ENCODE measurements at places on chromosomes 2 and 18.

- DNase-seq: no peak
Observed at GRCh38 chr2:195016841-195017240, 640.2 kb upstream of the SLC39A10 start.

DNA sequence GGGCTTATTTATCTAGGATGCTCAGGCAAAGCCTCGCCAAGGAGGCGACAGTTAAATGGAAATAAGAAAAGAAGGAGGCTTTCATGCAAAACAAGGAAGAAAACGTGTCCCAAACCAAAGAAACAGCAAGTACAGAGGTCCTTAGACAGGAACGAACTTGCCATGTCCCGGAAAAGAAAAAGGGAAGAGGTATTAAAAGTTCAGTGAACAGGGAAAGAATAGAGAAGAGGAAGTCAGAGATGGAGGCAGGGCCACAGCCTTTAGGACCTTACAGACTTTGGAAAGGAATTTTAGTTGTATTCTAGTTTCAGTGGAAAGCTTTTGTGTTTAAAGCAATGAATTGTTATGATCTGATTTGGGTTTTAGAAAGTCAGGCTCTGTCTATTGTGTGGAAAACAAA lies 22.1 kb downstream of the IKZF2 start:
- DNase-seq: no peak

DNA sequence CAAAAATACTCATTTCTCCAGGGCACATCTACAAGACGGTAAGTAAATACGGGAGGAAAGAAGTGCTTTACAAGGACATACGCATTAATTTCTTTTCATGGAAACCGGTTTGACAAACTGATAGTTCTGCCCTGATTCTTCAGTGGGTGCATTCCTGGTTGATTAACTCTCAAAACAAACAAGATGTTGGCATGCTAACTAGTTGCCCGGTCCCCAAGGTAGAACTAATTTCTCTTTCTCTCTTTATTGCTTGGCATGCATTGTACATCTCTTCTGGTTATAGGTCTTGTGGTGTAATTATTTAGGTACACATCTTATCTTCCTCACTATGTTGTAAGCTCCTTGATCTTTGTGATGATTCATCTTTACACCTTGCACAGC lies 46.9 kb upstream of the SPATS2L start:
- DNase-seq: no peak

- no peak for DNase-seq
Observed at GRCh38 chr2:85611217-85611704, 605 bp downstream of the C2orf68 start.

- no peak for DNase-seq
Observed at GRCh38 chr2:134362740-134363139, 108.9 kb downstream of the MGAT5 start.

- peak; percentile 29 for DNase-seq
Observed at GRCh38 chr2:178891265-178891958, 84.2 kb upstream of the TTN start.

DNA sequence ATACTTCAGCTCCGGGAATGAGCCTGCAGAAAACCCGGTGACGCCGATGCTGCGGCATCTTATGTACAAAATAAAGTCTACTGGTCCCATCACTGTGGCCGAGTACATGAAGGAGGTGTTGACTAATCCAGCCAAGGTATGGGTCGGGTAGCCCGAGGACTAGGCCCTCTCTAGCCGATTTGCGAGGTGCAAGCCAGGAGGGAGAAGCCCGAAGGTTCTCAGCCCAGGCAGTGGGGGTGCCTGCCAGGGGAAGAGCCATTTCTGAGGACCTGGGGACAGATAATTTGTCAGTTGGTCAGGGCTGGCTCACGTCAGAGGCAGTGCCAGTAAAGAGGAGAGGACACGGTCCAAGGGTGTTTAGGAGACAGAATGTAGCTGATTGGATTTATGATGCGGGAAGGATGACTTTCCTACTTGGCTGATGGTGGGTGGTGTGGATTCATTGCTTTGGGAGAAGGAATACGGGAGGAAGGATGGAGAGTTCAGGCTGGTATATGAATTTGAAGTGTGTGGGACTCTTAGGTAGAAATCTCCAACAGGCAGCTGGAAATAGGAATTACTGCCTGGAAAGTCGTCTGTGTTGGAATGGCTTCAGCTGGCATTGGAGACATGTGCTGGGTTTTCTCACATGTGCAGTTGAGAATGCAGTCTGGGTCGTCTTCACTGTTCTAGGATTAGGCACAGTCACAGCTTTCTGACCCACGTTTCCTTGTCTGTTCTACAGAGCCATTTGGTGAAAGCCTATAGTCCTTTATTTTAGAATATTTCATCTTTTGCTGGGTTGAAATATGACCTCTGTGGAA lies 874 bp downstream of the NDUFAF7 start:
- peak; percentile 3 for DNase-seq

DNA sequence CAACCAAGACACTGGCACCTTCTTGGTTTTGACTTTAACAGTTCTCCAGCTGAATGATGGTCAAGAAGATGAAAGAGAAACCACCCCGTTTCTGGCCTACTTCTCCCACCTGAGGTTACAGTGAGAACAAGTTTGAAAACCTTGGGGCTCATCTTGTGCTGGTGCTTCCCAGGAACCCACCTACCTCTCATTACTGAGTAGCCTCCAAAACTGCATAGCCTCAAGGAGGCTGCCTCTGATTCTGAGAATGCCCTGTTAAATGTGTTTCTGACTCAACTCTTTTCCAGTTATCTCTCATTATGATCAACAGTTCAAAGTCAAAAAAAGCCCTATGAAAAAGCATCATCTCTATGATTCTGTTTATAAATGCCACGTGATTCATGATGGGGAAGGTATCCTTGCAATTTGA lies 121.9 kb downstream of the CACNB4 start:
- DNase-seq: no peak

DNA sequence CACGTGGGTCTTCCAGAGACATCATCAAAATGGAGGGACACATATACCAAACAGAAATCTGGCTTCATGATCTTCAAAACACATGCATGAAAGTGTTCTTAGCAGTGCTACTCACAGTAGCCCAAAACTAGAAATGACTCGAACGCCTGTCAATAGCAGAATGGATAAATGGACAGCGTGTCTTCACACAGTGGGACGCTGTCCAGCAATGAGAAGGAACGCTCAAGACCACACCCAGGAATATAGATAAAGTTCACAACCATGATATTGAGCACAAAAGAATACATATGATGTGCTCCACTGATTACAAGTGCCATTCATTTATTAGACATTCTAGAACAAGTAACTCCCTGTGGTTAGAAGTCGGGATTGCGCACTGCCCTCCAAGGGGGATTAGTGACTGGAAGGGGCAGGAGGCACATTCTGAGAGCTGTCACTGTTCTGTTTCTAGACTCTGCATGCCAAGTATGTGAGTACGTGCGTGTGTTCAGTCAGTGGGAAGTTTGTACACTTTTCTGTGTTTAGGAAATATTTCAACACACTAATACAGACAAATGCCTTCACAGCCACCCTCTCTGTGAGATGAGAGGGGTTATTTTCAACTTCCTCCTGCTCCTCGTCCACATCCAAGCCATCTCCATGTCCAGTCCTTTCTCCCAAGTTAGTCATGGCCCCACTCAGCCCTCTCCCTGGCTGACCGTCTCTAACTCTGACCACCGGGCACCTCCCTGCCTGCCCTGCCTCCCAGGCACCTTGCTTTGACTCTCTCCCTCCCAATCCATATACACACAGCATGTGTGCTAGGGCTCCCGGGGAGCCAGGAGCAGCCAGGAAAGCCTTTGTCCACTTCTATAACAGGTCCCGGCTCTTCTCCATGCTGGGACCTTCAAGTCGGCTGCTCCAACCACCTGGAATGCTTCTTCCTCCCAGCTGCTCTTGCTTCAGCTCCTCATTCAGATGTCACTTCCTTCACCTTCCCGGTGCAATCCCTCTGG lies 26.9 kb upstream of the TNS1 start:
- DNase-seq: no peak

DNA sequence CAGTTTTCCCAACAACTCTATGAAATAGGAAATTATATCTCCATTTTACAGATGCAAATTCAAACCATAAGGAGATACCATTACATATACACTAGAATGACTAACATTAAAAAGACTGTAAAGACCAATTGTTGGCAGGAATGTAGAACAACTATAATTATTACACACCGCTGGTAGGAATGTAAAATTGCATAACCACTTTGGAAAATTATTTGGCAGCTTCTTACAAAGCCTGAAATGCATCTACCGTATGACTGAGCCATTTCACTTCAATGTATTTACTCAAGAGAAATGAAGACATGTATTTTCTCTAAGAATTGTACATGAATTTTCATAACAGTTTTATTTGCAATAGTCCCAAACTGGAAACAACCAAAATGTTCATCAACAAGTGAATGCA lies 189.1 kb upstream of the BCL2L11 start:
- DNase-seq: no peak

DNA sequence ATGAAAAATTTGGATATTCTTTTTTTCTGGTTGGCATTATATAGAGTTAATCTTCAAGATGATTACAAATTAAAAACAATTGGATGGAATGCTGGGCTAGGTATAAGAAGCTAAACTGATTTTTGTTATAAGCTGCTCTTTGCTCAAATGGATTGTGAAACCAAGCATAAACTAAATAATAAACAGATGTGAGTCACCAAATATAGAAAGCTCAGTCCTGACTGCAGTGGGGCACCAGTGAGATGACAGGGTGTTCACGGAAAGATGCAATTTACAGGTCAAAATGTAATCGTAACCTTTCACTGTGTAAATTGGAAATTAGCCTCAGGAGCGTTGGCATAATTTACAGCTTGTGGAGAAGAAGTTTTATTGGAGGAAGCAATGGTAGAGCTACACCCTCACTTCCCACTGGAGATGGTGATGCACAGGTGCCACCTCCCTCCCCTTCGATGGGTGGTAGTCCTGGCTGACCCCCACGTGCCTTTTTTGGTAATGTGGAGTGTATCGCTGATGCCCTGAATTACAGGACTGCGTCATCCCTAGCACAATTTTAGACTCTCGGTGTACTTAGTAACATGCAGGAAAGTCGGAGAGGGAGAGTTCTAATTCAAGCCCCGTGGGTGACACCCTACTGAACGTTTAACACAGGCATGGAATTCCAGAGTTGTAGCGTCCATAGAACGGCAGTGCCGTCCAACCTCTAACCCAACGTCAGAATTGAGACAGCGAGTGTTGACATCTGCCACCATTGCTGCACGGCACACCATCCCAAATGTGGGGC lies 73.9 kb upstream of the NFATC1 start:
- no peak for DNase-seq

GRCh38 chr2:157203651-157204050 lies 53.9 kb upstream of the GALNT5 start:
- no peak for DNase-seq

GRCh38 chr2:230650585-230651137 lies 62.0 kb upstream of the CAB39 start:
- DNase-seq: no peak

- DNase-seq: peak; percentile 69
Observed at GRCh38 chr2:55133467-55134315, 83.4 kb upstream of the RTN4 start.

DNA sequence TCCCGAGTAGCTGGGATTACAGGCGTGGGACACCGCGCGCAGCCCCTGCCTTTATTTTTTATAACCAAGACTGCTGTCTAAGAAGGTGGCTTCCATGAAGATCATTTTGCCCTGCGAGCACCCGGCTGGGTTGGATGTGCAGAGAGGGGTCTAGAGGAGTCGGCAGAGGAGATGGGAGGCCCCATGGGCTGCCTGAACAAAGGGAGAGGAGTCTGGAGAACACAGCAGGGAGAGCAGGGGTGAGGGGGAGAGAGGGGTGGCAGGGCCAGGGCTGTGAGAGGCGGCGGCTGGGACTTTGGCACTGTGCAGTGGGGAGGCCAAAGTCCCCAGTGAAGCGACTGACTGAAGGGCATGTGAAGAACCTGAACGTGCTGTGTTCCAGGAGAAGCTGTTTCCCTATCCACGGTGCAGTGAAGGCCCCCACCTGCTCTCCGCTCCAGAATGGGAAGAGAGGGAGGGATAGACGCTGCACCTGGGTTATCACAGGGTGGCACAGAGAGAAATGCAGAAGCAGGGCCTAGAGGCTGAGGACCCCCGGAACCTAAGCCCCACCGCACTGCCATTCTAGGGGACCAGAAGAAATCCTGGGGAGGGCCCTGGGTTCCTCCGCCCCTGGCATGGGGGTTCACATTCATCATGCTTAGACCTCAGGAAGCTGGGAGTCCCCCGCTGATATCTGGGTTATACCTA lies 24.8 kb upstream of the FOSL2 start:
- no peak for DNase-seq

DNA sequence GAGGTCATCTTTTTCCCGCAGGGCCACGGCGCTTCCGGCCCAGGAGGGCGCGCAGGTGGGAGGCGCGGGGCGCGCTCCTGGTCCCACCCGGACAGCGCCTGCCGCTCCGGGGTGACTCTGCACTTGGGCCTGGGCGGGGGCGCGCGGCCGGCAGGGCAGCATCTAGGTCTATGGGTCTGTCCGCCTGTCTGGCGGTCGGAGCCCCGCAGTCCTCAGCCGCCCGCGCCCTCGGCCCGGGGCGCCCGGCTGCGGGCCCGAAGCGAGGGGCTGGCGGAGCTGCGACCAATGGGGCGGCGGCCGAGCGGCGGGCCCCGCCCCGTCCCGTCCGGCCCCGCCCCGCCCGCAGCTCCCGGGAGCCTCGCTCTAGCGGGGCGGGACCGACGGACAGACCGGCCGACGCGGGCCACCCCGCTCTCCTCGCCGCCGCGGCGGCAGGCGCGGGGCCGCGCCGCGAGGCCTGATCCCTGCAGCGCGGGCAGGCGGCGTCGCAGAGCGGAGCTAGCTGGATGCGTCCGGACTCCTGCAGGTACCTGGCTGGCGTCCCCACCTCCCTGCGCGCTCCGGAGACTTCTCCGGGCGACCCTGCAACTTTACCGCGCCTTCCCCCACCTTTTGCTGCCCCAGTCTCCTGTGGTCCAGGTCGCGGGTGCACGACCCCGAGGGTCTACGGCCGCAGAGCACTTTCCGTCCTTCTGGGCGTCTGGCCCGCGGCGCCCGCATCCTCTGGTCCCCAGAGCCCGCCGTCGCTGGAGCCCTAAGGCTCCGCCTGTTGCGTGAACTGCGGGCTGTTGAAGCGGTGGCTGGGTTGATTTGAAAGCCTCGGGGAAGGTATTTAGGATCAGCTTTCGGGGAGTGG lies at the start of gene KCNS3:
Gene KCNS3 (plus strand): TSS at position 387 of the 856 bp plus-strand sequence. CDS start 52,342 bp downstream, outside the sequence.
- DNase-seq: no peak

DNA sequence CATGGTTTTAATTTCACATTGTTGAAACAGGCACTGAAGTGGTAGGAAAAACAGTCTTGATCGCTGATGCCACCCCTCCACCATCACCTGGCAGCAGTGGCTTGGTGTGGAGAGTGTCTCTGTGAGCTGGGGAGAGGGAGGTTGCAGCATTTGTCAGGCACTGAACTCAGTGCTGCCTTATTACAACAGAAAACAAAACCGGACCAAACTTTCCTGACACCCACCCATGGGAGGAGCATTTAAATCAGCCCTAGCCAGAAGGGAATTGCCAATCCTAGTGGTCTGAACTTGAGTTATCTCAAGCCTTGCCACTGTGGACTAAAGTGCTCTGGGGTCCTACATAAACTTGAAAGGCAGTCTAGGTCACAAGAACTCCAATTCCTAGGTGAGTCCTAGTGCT lies 103.0 kb upstream of the LGALSL start:
- DNase-seq: no peak

GRCh38 chr2:175804122-175804521 lies 197.9 kb downstream of the LNPK start:
- DNase-seq: no peak

GRCh38 chr18:56565551-56566345 lies 72.6 kb downstream of the TXNL1 start:
- no peak for DNase-seq

- no peak for DNase-seq
Observed at GRCh38 chr2:21392649-21393048, 268.9 kb downstream of the TDRD15 start.

- no peak for DNase-seq
Observed at GRCh38 chr2:236366049-236366387, 101.8 kb upstream of the ASB18 start.

Data from caudate nucleus (tissue), 63 donors.